BJ (cell line): ENCODE measurements at places on chromosomes 12 and 14.

- DNase-seq: no peak
Measured at GRCh38 chr12:85448548-85449139, 168.6 kb downstream of the ALX1 start.

GRCh38 chr12:3004655-3005565 lies 45.7 kb downstream of the TEAD4 start:
- DNase-seq: no peak

GRCh38 chr12:5096241-5096924 lies 52.7 kb downstream of the KCNA5 start:
- DNase-seq: peak; percentile 62

- no peak for DNase-seq
Measured at GRCh38 chr12:2297004-2297403, 244.2 kb downstream of the CACNA1C start.

DNA sequence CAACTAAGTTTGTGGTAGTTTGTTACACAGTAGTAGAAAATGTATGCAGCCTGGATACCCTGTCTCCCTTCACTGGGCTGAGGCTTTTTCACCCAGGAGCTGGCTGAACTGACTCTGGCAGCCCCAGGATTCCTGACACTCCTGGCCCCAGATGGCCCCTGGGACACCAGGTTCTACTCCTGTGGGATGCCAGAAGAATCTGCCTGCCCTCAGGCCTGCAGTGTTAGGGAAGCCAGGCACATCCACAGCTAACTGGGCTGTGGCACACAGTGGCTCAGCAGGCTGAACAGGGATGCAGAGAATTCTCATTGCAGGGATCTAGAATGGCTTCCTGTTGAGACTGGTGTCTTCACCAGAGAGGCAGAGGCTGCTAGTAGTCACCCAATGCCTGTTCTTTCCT lies 8.5 kb downstream of the IFI27 start:
- no peak for DNase-seq

DNA sequence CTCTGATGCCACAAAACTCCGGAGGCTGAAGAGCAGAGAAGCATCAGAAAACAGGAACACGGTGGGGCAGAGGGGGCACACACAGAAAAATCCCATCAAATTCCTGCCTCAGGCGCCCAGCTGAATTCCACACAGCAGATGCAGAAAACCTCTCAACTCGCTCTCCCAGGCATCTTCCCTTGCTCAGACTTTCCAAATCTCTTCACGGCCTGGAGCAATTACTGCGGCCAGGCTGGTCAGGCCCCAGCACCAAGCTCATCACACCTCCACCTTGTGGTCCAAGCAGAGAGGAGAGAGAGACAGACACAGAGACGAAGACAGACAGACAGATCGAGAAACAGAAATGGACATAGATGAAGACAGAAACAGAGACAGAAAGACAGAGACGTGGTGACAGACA lies 89.0 kb downstream of the NCOR2 start:
- no peak for DNase-seq

DNA sequence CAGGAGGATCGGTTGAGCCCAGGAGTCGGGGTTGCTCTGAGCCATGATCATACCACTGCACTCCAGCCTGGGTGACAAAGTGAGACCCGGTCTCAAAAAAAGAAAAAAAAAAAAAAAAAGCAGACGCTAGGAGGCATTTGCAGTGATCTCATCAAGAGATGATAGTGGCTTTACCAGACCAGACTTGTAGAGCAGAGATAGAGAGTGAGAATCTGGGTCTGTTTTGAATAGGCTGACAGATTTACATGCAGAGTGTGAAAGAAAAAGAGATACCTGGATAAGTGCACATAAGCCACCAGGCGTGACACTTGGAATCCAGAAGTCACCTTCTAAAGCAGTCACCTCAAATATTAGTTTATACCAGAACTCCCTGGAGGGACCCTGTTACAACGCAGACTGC lies 21.1 kb upstream of the FLRT2 start:
- DNase-seq: no peak

DNA sequence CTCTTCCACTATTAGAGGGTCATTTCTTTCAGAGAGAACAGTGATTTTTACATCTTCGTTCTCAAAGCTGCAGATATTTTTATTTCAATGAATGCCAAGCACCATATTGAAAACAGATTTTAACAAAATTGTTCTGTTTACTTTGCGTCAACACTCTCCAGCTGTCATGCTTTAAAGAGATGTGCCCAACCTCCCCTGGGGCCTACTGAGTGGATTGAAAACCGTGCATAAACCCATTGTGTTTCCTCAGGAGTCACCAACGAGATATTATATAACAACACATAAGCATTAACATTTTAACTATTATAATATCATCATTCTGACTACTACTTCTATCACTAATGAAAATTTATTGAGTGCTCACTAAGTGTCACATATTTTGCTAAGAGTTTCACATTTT lies 81.6 kb downstream of the MYF5 start:
- DNase-seq: no peak

DNA sequence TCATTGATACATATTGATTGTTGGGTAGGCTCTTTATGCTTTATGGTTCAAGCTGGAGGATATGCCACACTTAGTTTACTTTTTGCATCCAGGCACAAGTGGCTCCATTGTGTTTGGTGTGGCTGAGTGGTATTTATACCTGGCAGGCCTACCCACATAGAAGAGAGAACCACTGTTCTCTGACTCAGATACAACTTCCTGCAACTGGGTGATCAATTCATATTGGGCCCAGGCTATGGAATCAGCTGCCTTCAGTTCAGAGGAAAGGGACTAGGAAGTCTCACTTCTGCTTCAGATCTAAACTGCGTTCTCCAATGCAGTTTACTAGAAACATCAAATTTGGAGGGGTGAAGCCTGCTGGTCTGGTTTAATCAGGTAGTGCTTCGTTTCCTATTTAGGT lies 49.8 kb upstream of the LRRK2 start:
- DNase-seq: no peak

GRCh38 chr14:32710231-32710671 lies 228.4 kb upstream of the NPAS3 start:
- DNase-seq: no peak

DNA sequence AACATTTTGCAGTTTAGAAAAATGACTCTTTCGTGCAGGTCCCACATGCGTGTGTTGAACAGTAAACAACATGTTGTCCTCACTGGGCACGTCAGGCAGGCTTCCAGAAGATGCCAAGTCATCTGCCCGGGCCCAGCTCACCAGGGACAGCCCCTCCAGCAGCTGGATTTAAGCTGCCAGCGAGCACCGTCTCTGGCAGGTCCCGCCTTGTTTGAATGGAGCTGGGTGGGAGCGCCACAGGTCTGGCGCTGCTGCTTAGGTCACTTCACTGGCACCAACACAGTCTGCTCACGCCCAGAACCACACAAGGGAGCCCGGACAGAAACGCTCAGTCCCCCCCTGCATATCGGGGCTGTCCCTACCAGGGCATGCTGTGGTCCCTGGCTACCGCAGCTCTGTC lies 33.1 kb upstream of the MMP17 start:
- DNase-seq: no peak

GRCh38 chr14:95774265-95775160 lies 60.6 kb upstream of the TCL1A start:
- DNase-seq: no peak

DNA sequence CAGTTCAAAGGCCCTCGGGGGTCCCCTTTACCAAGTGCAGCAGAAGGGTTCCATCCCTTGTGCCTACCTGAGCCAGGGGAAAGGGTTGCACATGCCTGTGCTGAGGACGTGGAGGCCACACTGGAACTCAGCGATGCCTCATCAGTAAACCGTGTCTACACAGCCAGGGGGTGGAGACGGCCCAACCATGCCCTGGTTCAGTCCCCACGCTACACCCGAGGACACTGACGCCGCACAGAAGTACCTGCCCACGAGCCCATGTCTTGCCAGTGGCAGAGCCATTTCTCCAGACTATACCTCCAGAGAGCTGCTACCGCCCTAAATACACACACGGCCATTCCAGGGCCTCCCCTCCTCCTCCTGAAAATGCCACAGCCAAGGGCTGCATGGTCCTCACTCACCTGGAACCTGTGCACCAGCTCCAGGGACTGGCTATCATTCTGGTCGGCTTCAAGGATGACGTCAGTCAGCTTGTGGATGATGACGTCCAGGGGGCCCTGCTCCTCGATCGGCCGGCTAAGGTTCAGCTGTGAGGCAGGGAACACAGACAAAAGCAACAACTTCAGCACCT lies 93.4 kb downstream of the CHGA start:
- no peak for DNase-seq

- DNase-seq: no peak
Measured at GRCh38 chr12:6346235-6346832, 4.5 kb upstream of the TNFRSF1A start.

DNA sequence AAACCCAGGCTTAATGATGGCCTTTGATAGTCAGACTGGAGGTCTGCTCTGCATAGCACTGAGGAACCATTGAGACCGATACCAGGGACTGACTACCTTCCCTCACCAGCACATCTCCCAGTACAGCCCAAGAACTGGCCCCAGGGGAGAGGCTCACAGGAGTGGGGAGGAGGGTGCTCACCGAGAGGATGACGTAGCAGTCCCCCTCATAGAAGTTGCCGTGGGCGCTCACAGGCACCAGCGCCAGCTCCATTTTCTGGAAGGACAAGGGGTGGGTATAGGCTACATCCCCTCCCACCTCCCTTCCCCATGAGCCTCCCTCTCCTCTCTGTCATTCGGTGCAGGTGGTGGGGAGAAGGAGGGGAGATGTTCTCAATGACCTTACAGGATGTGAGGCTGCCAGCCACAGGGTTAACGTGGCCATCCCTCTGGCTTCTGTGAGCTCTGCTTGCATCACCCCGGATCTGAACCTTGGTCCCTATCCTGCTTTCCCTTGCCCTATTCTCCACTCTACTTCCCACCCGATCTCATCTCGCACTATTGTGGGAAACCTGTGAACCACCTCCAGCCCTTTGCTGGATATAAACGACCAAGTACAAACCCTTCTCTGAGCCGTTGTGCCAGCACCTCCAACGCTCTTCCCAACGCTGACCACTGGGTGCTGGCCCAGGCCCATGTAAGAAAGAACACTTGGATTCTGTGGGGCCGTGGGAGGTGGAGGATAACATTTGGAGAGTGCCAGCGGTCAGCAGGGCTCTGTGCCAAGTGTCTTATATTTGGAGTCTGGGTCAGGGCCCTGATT lies 4.4 kb downstream of the AVIL start:
- DNase-seq: no peak

- no peak for DNase-seq
Measured at GRCh38 chr12:4991373-4991772, 52.3 kb upstream of the KCNA5 start.

DNA sequence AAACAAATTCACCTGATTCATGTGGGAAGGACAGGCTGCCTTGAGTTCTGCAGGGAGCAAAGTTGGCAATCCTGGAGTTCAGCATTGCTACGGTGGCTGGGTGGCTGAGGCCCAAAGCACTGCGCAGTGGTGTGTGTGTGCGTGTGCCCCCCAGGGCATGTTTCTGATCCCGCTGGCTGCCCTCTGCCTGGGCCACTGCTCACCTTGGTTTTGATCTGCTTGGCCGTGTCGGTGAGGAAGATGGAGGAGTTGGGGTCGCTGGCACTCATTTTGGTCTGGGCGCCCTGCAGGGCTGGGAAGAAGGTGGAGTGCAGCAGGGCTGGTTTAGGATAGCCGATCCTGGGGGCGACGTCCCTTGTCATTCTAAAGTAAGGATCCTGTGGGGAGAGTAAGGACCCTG lies 19.1 kb downstream of the SLC25A47 start:
- no peak for DNase-seq

DNA sequence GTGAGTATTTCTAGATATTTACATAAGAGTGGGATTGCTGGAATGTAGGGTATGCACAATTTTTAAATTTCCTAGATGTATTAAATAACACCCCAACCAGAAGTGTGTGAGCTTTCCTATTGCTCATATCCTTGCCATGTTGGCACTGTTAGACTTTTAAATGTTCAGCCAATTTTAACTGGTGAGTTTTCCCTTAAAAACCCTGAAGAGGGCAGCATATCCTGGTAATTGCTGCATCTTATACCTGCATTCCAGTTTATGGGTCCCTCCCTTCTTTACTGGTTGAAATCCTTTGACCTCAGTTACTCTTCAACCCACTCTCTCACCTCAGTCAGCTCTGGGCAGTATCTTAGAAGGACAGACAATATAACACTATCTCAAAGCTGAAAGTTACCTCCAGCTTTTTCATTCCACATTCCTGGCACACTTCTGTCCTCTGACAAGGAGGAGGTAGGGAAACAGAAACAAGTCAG lies 270.6 kb downstream of the PAWR start:
- DNase-seq: peak; percentile 84

DNA sequence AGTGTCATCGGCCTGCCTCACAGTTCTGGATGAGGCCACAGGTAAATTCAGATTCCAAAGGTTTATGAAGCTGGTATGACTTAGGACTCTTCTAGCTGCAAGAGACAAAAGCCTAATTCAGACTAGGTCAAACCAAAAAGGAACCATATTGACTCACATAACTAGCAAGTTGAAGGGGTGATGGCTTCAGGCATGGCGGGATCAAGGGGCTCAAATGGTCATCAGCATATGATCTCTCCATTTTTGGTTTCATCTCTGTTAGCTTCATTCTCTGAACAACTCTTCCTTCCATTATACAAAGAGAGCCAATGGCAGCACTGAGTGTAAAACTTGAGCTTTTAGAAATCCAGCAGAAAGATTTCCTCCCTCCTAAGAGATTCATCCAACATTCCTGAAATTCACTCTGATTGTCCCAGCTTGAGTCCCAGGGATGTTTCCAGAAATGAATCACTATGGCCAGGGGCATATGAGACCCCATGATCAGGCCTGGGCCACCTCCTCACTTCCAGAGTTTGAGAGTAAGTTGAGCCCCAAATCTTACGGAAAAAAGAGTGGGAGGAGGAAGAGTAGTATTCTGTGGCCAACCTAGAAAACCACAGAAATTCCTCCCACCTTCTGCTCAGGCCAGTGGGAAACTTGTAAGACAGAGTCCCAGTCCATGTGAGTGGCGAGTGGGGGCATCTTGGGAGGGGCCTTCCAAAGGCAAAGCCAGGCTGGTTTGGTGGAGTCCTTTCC lies 2.0 kb upstream of the MAP1LC3B2 start:
- DNase-seq: no peak

GRCh38 chr12:2752676-2753371 lies 41.9 kb upstream of the FKBP4 start:
- DNase-seq: no peak

GRCh38 chr12:53791735-53792326 lies 40.1 kb upstream of the CISTR start:
- no peak for DNase-seq

GRCh38 chr12:50533203-50533584 lies 28.4 kb downstream of the DIP2B start:
- no peak for DNase-seq

- no peak for DNase-seq
Measured at GRCh38 chr14:74959596-74960180, 4.3 kb upstream of the PGF start.
